Neural progenitor cell (in vitro differentiated cells): ENCODE measurements at places on chromosomes 6 and 20. TPM values are rescaled to one million over a fixed set of nuclear protein-coding genes. Genes with fewer than 3 reads are reported as not detected.
A peak's percentile ranks its signal among the peaks of the same experiment; 100 is the strongest.

The HLA-DQB2 gene
- not detected in 2 replicates for total RNA-seq

The HAO1 gene
- not detected in 2 replicates for total RNA-seq

The RWDD2A gene
- total RNA-seq: 6.9 and 8.5 TPM in 2 replicates

The ZC2HC1B gene
- not detected in 2 replicates for total RNA-seq

The GTPBP2 gene
- 45.5 and 77.1 TPM in 2 replicates for total RNA-seq

The C20orf141 gene
- total RNA-seq: not detected in 2 replicates

The STMND1 gene
- total RNA-seq: not detected in 2 replicates

DNA sequence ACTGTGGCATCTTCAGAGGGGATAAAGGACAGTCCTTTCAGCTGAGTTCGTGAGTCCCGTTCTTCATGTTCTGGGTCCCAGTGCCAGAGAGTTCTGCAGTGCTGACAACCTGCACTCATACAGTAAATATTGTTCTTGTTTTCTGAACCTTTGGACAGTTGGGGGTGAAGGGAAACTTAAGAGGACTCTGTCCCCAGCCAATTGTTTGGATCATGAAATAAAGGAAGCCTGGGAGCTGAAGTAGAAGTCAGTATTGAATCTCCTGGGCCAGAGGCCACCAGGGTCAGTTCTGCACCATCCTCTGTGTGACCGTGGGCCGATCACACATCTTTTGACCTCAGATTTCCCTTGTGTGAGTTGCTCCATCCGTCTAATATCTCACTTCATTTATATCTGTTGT is 3.2 kb downstream of the SLC2A12 start:
- DNase-seq: no peak

DNA sequence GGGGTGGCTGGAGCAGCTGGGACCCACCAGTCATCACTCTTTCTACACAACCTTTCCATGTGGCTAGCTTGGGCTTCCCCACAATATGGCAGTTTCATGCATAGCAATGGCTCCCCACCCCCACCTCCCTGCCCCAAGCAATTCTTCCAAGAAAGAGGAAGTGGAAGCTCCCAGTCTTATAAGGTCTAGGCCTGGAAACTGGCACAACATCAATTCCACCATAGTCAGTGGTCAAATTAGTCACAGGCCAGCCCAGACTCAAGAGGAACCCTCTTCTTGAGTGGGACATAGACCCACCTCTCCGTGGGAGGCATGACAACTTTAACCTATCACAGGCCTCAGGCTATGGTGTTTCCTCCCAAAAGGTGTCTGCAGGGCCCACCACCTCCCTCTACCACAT is 17.7 kb downstream of the TGM6 start:
- DNase-seq: no peak

GRCh38 chr6:21327326-21328112 is 266.0 kb upstream of the SOX4 start:
- peak; percentile 39 for DNase-seq

- no peak for DNase-seq
These were observed 197.3 kb downstream of the NRN1 start for GRCh38 chr6:5809450-5809849.

DNA sequence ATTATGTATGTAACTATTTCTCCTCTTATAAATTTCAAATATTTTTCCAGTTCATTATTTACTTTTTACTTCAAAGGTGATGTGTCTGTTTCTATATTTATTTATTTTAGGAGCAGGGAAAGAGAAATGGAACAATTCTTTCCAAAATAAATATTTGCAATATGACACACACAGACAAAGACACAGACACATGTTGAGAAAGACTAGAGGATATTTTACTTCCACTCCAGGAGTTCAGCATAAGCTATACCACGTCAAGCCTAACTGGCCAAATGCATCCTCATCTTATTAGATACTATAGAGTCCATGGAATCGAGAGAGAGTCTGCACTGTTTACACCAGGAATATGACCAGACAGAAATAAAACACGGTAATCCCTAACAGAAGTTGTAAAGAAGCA is 13.3 kb downstream of the RALGAPA2 start:
- no peak for DNase-seq

DNA sequence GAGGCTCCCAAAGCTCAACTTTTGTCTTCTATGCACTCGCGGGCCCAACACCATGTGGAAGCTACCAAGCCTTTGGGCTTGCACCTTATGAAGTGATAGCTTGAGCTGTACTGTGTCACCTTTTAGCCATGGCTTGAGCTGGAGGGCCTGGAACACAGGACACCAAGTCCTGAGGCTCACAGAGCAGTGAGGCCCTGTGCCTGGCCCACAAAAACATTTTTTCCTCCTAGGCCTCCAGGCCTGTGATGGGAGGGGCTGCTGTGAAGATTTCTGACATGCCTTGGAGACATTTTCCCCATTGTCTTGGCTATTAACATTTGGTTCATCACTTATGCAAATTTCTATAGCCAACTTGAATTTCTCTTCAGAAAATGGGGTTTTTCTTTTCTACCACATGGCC is 96.5 kb downstream of the MMUT start:
- no peak for DNase-seq

GRCh38 chr6:11682561-11682975 is 96.0 kb downstream of the ADTRP start:
- DNase-seq: no peak

- no peak for DNase-seq
These were observed 173.2 kb upstream of the SOX4 start for GRCh38 chr6:21420146-21420878.

DNA sequence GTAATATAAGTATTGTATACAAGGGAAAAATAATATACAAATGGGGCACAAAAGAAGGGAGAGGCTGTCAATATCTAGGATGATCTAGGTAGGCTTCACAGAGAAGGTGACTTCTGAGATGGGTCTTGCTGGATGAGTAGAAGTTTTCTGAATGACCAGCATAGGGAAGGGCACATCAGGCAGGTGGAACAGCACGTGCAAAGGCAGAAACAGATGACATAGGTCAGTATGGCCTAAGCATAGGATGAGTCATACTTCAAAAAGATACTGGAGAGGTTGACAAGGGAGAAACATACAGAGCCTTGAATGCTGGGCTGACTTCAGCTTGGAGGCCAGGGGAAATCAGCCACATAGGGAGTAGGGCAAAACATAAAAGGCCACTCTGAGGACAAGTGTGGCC is 31.9 kb upstream of the SIRPA start:
- DNase-seq: no peak

DNA sequence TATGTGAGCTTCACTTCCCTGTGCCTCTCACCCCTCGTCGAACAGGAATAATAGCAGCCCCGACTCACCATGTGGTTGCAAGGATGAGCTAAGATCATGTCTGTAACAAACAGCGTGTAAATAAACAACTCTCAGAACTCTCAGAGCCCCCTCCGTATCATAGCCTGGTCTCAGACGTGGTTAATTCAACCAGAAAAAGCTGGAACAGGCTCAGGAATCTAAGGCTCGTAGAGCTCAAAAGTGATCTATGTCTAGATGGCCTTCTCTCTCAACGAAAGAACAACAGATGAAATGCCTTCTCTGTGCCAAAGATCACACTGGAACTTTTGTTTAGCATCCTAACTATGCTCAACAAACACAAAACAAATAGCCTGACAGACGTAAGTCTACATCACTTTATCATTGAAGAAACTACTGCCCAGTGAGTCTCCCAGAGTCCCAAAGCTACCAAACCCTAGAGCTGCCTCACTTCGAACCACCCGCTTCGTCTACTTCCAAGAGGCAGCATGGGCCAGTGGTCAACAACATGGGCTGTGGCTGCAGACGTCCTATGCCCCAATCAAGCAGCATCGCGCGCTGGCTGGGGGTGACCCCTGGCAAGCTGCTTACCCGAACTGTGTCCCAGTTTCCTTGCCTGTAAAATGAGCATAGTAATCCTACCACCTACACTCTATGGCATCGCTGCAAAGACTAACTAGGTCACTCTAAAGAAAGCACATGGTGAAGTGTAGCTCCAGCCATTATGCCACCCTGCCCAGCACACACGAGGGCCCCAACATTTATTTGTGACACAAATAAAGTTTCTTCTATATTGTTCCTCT is 35.1 kb downstream of the NFATC2 start:
- no peak for DNase-seq

GRCh38 chr20:41540918-41541317 is 77.3 kb downstream of the CHD6 start:
- no peak for DNase-seq

DNA sequence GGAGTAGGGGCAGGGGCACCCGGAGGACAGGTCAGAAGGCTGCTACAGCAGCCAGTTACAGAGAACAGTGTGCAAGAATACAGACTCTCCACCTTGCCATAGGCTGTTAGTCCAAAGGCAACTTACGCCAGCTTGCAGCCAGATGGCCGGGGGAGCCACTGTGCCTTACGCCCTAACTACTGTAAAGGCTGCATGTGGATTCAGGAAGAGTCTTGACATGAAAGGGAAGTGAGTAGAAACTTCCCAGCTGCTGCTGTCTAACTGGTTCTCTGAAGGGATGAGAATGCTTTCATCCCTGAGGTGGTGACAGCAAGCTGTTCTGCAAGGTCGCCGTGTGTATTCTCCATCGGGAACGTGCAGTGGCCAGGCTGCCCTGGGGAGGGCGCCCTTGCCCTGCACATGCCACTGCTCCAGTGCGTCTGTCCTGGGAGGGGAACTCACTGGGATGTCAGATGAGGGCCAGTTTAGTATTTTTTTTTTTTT is 46.1 kb downstream of the LYRM4 start:
- DNase-seq: peak; percentile 70

DNA sequence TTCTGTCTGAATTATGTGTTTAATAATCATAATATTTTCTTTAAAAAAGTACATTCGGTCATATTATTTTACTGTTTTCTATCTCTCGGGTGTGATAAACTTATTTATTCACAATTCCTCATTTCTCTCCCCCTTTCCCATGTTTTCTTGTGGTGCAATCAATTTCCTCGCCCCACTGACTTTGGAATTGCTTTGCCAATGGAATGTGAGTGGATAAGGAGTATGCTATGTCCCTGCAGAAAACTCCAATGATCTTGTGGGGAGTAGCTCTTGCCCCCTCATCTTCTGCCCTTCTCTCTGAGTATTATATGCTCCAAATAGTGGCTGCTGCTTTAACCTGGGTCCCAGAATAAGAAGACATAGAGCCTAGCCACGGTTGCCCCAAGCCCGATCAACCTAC is 64.1 kb downstream of the HMGN3 start:
- DNase-seq: no peak

DNA sequence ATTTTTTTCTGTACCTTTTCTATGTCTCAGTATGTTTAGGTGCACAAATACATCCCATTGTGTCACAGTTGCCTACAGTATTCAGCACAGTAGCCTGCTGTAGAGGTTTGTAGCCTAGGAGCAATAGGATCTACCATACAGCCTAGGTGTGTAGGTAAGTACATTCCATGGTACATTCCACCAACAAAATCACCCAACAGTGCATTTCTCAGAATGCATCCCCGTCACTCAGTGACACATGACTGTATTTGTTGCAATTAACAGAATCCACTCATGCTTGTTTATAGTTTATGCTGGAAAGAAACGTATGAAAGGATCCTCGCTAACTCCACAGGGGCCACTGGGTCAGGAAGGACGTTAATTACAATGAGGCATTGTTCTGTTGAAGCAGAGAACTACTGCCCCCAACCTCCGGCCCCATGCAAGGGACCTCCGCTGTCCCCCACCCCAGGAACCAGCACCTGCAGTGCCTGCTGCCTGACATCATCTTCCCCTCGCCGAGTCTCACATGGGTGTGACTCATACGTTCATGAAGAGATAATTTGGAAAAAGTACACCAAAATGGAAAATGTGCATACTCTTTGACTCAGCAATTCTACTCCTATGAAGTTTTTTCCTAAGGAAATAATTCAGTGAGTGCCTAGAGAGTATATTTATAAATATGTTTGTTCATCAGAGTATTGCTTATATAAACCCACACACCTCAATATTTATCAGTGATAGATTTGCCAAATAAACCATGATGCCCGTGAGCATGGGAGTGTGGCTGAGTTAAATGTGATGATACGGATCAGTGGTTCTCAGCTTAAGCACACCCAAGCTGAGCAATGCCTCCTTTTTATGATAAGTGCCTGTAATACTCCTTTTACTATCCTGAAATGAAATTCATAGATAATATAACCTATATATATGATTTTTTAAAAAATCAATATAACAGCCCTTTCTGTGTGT is 156.4 kb upstream of the ECI2 start:
- no peak for DNase-seq

DNA sequence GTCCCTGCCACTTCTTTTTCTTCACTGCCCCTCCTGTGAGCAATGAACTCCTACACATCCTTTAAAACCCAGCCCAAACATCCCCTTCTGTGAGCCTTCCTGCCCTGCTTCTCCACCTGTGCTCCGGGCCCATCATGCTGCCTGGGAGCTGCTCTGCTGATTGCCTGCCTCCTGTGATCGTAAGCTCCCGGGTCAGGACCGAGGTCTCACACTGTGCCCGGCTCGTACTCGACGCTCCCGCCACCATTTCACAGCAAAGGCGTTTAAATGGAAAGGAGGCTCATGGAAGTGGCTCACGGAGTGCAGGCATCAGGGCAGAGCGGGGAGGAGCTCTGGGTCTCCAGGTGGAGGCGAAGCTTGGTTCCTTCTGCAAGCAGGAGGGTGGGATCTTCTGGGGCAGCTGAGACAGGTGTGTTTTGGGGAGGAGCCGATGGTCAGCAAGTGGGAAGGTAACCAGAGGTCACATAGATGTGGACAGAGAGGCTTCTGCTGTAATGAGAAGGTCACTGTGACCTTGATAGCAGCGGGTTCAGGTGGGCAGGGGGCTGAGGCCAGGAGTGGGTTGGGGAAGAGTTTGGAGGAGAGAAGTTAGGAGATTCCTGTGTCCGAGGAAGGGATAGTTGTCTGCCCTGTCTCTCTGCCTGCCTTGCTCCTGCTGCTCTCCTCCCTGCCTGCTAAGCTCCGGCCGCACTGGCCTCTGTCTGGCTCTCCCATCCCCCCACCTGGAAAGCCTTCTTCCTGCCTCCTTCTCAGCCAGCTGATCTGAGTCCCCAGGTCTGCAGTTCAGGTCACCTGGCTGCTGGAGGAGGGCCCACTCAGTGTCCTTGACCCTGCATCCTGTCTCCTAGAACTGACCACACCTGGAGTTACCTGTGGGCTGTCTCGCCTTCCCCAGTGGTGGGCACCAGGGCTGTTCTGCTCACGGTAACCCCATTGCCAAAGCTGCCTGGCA is 52.7 kb upstream of the FRMD1 start:
- DNase-seq: peak; percentile 56
